ENCODE measurements at places on chromosomes 4 and X.

GRCh38 chr4:128604840-128605239 is 204.7 kb upstream of the JADE1 start:
- DNase-seq: no peak

- DNase-seq: no peak
Observed at GRCh38 chr4:25807102-25807728, 55.6 kb downstream of the SEL1L3 start.

DNA sequence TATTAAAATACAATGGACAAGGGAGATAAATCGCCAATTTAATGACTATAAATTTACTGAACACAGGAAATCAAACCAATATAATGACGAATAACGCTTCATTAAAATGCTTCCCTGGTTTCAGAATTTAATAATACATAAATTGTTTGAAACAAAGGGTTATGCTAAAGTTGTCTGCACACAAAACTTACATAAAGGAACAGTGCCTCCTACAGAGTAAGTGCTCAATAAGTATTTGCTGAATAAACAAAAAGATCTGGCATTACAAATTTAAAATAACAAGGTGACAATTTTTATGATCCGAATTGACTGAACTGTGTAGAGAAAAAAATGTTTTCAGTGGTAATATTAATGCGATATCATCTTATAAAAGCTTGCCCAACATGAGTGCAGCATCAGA is 69.6 kb downstream of the NOCT start:
- DNase-seq: peak; percentile 44

DNA sequence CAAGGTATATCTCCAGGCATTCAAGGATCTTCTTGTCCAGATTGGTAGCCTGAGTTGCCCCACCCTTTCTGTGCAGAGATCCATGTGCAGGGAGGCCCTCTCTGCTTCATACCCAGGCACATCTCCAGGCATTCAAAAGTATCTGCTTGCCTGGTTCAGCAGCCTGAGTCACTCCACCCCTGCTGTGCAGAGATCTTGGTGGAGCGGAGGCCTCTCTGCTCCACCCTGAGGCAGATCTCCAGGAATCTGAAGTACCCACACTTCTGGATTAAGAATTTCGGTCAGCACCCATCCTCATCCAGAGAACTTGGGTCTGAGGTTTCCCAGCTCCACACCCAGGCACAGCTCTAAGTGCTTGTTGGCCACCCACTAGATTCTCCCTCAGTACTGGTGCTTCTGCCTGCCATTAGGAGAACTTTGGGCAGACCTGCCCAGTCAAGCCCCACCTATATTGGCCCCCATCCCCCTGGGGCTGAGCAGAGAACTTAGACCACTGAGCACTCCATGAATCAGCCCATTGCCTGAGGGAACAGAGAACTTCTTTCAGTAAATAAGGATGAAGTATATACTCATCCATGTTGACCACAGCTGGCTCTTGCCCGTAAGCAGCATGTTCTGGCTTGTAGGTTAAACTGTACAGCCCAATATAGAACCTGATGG is 199.5 kb upstream of the ZCCHC13 start:
- DNase-seq: no peak

GRCh38 chr4:77110730-77111129 is 34.9 kb upstream of the CCNI start:
- DNase-seq: no peak

DNA sequence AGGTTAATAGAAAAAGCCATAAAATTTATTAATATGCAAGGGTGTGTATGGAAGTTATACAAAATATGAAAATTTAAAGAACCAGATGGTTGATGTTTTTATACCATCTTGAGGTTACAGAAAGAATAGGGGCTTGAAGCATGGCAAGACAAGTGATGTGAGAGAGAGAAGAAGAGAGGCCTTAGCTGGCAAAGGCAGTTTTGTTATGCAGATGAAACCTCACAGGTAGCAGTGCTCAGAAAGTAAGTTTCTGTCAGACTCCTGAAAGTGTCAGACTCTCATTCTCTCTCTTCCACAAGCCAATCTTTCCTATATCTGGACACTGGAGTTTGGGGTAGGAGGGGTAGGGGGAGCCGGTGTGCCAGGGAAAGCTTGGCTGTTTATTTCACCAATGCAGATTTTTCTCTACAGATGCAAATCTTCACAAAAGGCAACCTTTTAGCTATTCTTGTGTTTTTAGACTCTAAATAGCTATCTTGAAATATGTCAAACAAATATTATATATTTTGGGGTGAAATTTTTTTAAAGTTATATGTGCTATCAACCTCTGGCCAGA is 124.5 kb downstream of the CFAP299 start:
- DNase-seq: no peak

DNA sequence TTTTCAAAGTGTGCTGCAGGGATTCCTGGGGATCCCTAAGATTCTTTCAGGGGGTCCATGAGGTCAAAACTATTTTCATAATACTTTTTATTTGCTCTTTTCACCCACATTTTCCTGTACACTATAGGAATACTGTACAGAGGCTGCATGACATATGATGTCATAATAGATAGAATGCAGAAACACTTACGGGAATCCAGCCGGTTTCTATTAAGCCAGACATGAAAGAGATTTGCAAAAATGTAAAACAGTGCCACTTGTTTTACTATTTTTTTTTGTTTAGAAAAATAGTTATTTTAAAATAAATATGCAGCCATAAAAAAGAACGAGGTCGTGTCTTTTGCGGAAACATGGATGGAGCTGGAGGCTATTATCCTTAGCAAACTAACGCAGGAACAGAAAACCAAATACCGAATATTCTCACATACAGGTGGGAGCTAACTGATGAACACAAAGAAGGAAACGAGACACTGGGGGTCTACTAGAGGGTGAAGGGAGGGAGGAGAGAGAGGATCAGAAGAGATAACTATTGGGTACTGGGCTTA is 5.0 kb downstream of the ZFX start:
- DNase-seq: no peak

- peak; percentile 34 for DNase-seq
Observed at GRCh38 chr4:121139533-121140222, 24.4 kb downstream of the TNIP3 start.

- DNase-seq: peak; percentile 13
Observed at GRCh38 chrX:51825436-51825835, 68.0 kb upstream of the MAGED1 start.

GRCh38 chr4:90792696-90793095 is 665.5 kb downstream of the CCSER1 start:
- DNase-seq: no peak

DNA sequence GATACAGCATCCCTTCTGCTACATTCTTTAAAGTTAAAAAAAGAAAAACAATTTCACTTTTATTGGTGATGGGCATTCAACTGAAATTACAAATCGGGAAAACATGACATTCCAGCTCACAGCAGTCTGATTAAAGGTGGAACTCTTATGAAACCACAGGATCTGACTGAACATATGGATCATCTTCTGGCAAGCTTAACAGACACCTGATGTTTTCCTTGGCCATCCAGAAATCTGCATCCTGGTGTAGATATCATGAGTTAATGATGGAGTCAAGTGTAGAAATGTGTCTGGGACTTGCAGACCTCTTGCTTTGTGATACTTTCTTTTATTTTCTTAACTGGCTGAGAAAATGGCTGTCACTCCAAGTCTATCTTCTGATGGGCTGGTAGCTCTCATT is 167.9 kb downstream of the CBR4 start:
- no peak for DNase-seq

- no peak for DNase-seq
Observed at GRCh38 chr4:95232358-95233156, 316.2 kb downstream of the UNC5C start.

DNA sequence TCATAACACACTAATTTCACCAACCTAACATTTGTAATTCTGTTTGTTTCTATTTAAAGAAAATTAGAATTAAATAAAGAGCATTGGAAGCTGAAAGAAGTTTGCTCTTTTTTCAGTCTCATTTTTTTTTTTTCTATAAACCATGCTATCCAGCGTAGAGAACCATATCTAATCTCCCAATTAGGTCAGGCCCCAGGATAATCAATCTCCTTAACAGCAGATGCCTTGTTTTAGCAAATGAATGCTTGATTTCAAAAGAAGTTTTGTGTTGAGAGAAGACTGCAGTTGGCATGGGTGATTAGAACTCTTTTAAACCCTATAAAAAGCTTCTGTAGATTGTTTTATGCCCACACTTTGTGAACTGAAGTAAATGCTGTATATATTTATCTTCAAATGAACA is 15.6 kb upstream of the MAD2L1 start:
- no peak for DNase-seq

DNA sequence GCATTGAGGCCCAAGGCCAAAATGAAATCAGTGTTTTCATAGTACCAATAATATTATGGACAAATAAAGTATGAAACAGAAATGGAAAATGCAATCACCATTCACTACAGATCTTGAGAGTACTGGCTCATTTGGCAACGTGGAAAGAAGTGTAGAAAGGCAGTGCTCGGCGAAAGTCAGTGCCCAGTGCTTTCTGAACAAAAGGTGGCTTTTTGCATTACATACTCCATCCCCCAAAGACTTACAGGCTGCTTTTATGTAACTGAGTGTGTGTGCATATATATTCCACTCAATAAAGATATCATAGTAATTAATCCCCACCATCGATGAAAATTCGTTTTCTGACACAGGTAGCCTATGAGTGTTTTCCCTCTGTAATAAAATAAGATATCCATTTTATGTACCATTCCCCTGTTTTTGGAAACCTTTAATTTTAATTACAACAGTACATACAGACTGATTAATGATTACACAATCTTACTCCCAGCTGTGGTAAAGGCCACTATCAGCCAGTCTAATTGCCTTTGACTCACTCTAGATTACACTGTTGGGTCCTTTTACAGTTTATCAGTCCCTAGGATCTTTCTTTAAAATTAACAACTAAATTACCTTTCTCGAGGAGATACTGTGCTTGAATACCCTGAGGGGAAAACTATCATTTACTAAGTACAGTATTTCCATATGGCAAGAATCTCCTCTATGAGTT is 65.9 kb downstream of the MAD2L1 start:
- DNase-seq: no peak

DNA sequence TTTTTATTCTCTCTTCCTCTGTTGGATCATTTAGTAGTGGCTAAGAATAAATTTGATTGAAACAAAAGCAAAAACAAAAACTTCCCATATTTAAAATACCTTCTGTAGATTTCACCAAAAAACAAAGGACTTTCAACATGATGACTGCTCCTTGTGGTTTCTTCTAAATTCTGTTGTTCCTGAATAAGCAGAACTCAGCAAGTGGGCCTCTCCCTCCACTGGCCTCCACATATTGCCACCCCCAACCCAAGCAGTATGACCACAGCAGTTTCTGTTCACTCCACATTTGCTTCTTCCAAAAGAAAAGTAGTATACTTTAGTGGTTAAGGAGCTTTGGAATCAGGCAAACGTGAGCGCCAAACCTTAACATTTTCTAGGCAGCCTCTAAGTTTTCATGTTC is 114.7 kb downstream of the COX18 start:
- no peak for DNase-seq

DNA sequence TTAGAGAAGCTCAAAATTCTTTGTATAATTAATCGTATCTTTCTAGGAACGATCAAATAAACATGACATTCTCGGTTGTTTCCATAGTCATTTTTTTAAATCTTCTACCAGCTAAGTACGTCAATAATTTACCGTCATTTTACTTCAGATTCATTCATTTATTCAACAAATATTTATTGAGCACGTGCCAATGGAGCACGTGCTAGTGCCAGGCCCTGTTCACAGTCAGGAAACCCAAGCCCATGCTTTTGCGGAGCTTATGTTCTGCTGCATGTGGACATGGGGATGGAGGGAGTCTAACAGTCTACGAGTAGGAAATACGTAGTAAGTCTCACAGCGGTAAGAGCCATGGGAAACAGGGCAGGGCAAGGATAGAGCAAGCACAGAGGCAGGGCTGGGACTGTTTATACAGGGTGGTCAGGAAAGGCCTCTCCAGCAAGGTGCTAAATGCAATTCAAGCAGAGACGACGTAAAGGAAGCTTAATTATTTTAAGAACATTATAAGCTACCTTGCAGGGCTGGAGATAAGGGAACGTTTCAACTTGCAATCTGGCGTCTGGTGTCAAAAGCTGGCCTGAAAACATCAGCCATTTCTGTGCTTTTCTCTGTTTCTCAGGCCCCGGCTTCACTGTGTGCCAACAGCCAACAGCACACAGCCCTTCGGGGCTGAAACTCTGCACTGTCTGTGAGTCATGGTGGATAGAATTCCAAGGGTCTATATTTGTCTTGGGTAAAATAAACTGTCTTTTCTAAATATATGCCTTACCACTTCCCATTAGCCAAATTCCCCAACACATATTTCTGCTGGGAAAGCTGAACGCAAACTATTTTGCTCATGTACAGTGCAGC is 517.1 kb upstream of the ZFP42 start:
- DNase-seq: no peak

GRCh38 chr4:21780148-21780547 is 168.4 kb downstream of the KCNIP4 start:
- DNase-seq: no peak

GRCh38 chrX:19849464-19850080 is 37.8 kb downstream of the SH3KBP1 start:
- no peak for DNase-seq

- DNase-seq: peak; percentile 59
Observed at GRCh38 chrX:104098151-104098808, 14.0 kb upstream of the ZCCHC18 start.

DNA sequence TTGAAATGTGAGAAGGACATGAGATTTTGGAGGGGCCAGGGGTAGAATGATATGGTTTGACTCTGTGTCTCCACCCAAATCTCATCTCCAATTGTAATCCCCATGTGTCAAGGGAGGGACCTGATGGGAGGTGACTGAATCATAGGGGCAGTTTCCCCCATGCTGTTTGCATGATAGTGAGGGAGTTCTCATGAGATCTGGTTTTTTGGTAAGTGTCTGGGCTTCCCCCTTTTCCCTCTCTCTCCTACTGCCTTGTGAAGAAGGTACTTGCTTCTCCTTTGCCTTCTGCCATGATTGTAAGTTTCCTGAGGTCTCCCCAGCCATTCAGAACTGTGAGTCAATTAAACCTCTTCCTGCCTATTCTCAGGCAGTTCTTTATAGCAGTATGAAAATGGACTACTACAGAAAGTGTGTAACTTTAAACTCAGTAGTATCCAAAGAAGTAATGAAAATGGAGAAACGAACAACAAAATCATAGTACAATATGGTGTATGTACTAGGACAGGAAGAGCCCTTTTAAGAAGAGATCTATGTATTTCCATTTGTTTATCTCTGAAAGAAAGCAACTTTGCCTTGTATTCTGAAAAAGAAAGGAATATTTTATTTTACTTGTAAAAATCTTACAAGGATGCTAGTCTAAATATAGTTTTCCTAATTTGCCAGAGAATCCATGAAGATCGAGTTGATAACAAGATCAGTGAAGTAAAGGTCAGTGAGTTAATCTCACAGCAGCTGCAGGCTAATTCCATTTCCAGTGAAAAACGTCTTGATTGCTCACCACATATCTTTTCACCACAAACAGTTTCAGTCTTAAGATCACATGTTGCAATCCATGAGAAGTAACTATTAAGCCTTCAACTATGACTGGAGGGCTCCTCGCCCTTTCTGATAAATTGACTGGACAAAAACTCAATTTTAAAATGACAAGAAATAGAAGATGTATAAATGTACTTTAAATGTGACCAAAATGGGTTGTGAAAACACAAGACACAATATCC is 20.5 kb downstream of the PKD2 start:
- no peak for DNase-seq

Data from thymus (tissue), 14 donors.